ENCODE measurements at places on chromosomes 6 and 20.
A peak's percentile ranks its signal among the peaks of the same experiment; 100 is the strongest.

DNA sequence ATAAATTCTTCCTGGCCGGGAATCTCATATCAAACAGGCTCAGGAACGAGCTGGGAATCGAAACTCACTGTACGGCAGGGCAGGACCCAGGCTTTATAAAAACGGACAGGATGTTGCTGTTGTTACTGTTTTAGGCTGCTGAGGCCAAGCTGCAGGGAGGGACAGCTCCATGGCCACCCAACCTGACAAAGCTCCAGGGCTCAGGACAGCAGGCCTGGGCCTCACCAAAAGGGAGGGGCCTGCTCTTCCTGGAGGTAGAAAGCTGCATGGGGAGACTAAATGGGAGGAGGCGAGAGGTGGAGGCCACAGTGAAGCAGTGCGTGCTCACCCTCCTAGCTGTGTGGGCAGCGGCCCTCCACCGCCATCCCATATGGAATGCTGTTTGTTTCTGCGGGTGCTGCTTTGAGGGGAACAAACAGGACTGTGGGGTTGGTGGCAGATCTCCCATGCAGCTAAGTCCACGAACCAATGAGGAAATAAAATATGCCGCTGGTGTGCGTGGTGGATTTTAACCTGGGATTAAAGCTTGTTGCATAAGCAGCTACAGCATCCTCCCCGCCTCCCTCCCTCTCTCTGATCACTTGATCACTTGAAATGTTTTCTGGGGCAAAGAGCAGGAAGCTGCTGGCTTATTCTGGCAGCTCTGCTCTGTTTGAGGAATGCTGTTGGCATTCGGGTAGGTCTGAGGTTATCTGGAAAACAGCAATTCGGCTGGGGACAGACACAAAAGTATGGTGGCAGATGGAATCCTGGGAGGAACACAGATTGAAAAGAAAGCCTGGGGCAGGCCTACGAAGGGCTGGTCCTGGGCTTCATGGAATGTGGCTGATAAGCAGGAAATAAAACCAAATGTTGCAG, 2.4 kb upstream of the ZMYND8 start:
- no peak for DNase-seq

- DNase-seq = peak; percentile 26
Observed at GRCh38 chr6:106608080-106608668, 21.1 kb downstream of the RTN4IP1 start.

- no peak for DNase-seq
Observed at GRCh38 chr6:137852346-137852745, 14.7 kb upstream of the TNFAIP3 start.

- no peak for DNase-seq
Observed at GRCh38 chr20:19758501-19759331, 658 bp downstream of the RIN2 start.

GRCh38 chr6:17904491-17905120, 82.8 kb downstream of the KIF13A start:
- DNase-seq = no peak

- no peak for DNase-seq
Observed at GRCh38 chr20:36833275-36834020, 42.5 kb upstream of the TLDC2 start.

DNA sequence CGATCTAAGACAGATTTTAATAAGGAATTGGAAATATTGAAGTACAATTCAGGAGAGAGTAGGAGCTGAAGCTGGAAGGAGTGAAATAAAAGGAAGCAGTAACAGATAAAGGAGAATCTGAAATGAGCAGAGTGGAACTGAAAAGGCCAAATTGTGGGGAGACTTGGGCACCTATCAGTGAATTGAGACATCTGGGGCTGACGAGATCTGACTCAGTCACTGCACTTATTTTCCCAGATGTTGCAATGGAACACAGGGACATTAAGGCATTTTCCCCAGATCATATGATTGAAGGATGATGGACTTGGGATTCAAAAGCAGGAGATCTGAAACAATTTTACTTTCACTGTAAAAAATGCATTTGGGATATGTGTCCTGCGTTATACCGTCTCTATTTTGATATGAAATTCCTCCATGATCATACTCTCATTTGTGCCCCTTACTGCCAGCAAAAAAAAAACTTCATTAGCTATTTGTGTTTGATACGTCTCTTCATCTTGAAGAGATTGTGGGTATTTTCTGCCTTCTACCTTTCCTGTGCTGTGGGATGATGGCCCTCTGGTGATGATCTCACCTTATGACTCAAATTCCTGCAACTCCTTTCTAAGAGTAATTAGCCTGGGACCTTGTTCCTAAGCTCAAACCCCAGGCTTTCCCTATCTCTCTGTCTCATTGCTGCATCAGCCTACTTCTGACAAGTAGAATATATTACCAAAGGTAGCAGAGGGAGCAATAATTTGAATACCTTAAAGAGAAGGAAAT, 278.5 kb upstream of the MAN1A1 start:
- no peak for DNase-seq

- no peak for DNase-seq
Observed at GRCh38 chr6:34319471-34319885, 70.7 kb upstream of the SMIM29 start.

- DNase-seq = no peak
Observed at GRCh38 chr20:31712564-31713311, 9.9 kb downstream of the BCL2L1 start.

- DNase-seq = no peak
Observed at GRCh38 chr6:15276036-15276985, 30.4 kb downstream of the JARID2 start.

DNA sequence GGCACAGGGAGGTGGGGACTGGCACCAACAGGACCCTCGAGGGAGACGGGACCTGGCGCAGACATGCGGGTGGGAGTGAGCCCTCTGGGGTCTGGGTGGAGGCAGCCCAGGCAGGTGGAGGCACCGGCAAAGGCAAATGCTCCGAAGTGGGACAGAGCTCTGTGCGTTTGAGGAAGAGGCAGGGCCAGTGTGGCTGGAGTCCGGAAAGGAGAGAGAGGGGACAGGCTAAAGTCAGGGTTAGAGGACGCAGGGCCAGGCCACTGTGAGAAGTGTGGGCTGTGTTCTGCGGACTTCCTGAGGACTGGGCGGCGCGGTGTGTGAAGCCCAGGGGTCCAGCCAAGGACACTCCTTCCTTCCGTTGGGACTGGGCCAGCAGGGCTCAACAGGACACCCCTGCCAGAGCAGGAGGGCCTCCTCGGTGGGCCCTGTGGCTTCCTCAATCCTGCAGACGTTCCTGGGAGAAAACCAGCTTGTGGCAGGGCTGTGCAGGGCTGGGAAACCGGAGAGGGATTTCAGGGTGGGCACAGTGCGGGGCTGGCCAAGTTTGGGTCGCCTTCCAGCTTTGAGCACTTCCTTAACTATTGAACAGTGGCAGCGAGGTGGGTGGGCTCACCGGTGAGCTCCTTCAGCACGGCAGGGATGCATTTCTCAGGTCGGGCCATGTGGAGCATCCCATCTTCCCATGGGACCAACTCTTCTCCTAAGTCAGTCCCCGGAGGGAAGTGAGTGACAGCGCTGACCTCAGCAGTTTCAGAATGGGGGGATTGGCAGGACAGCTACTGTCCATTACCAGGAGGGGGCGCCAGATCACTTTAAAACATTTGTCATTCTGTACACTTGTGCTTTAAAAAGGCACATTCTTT, 22.5 kb downstream of the MOCS3 start:
- DNase-seq = peak; percentile 80

DNA sequence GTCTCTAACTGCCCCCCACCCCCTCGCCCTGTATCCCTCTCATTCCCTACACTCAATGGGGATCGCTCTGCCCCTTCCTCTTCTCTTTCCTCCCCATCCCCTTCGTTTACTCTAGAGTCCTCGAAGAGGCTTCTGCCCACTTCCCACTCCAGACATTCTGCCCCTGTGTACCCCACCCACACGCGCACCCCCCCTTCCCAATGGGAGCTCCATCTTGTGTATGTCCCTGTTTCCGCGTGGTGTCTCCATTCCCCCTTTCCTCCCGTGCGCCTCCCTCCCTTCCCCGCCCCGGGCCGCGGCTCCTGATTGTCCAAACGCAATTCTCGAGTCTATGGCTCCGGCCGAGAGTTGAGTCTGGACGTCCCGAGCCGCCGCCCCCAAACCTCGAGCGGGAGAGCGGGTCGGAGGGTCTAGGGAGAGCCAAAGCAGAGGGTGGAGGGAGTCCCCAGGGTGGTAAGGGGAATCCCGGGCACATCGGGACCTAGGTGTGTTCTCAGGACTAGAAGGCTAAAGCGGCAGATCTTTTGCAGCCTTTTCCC, 679 bp upstream of the RING1 start:
- peak; percentile 41 for DNase-seq

DNA sequence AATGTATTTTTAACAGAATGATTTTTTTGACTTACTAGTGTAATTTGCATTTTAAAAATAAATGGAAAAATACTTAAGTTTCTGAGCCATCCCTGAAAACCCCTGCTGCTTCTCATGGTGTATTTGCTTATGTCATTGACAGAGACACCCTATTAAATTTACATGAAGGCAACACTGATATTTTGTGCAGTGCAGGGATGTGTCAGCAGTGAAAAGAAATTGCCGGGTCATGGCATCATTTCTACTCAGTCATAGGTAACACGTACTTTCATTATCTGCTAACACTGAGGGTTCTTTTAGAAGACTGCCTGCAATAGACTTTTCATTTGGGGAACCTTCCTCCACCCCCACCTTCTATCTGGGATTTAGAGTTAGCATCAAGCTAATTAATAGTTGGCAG, 136.7 kb upstream of the RNF217 start:
- no peak for DNase-seq

GRCh38 chr20:48877304-48877703, 44.2 kb upstream of the ARFGEF2 start:
- DNase-seq = no peak

- DNase-seq = no peak
Observed at GRCh38 chr6:166591961-166592520, 5.6 kb upstream of the RAMACL start.

- no peak for DNase-seq
Observed at GRCh38 chr20:37257988-37258387, 3.6 kb downstream of the GHRH start.

DNA sequence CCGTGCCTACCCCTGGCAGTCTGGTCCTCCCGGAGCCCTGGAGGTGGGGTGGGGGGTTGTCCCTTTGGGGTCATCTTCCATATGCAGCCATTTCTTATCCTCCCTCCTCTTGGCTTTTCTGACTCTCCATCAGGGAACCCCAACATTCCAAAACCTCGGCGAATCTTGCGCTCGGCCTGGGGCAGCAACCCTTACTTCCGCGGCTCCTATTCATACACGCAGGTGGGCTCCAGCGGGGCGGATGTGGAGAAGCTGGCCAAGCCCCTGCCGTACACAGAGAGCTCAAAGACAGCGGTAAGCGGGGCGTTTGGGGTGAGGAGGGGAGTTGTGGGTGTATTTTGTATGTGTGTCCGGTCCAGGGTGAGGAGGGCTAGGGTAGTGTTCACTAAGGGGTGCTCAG, 168.0 kb upstream of the RNF24 start:
- no peak for DNase-seq

GRCh38 chr6:52558266-52559000, 18.4 kb downstream of the TRAM2 start:
- DNase-seq = no peak

DNA sequence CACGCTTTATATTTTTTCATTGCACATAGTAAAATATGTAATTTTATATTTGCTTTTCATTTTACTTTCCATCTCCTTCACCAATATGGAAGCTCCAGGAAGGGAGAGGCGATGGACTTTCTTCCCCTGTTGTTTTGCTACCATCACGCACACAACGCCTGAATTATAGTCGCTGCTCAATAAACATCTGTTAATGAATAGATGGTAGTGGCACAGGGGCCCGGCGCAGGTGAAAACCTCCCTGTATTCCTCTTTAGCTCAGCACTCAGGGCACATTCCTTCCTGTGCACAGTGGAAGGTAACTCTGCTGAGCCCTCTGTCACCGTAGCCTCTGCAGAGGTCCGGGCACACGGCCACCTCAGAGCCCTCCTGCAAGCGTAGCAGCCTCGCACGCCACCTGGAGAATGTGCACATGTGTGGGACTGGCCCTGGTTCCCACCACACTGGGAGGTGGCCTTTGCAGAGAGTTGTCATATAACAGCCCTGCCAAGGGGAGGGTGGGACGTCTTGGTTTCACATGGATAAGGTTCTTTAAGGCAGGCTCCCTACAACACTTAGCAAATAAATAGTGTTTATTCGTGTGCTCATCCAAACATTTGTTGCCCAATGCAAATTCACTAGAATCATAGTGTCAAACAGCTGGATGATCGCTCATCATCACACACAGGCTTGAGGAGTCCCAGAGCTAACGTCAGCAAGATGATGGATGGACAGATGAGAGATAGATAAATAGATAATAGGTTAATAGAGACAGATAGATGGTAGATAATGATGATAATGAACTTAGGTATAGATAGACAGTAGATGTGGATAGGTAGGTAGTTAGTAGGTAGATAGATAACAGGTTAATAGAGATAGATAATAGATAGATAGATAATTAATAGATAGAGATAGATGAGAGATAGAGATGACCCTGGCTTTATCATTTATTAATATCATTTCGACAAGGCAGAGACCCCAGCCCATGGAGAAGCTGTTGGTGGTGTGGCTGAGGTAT, 32.3 kb upstream of the AFDN start:
- DNase-seq = no peak

GRCh38 chr20:43160941-43161340, 28.8 kb downstream of the PTPRT start:
- DNase-seq = no peak

- DNase-seq = peak; percentile 85
Observed at GRCh38 chr20:1671891-1672669, 14.5 kb upstream of the SIRPG start.

- no peak for DNase-seq
Observed at GRCh38 chr6:104413767-104414166, 446.0 kb downstream of the HACE1 start.

DNA sequence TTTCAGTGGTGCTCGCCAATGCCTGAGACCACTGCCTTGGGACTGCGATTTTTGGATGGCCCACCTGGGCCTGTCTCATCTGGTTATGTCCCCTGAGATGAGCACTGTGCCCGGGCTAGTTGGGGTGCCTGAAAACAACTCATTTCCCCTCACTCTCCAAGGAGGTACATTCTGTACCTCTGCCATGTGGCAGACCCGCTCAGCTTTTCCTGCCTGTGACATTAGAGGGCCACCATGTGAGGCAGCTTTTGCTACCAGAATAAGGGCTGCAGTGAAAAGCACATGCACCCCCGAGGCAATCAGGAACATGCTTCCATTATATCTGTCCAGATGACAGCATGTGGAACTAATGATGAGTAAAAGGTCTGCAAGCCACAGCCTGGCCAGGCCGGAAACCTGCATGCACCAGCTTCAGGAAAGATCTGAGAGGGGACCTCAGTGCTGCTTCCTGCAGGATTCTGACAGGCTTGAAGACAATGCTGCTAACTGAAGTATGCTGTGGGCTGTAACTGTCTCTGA, 11.3 kb upstream of the SRSF6 start:
- DNase-seq = no peak

GRCh38 chr6:118529756-118530155, 18.3 kb upstream of the PLN start:
- DNase-seq = no peak

Measured in activated CD8-positive, alpha-beta T cell treated with anti-CD3 and anti-CD28 coated beads for 36 hours (primary cell).